ENCODE measurements at places on chromosomes 11 and 22.

- no peak for DNase-seq
Observed at GRCh38 chr11:57885298-57886050, 123.9 kb downstream of the CTNND1 start.

DNA sequence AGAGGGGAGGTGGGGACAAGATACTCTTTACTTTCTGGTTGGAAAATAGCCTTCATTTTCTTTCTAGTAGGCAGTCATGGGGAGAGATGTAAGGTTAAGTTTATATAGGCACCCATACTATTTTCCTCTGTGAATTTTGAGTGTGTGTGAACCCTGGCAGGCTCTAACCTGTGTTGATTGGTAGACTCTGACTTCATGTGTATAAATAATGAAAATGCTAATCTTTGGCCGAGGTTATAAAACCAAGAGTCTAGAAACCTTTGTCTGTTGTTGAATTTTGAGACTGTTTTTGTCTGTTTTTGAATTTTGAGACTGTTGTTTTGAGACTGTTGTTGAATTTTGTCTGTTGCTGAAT is 14.0 kb downstream of the TRIM44 start:
- no peak for DNase-seq

DNA sequence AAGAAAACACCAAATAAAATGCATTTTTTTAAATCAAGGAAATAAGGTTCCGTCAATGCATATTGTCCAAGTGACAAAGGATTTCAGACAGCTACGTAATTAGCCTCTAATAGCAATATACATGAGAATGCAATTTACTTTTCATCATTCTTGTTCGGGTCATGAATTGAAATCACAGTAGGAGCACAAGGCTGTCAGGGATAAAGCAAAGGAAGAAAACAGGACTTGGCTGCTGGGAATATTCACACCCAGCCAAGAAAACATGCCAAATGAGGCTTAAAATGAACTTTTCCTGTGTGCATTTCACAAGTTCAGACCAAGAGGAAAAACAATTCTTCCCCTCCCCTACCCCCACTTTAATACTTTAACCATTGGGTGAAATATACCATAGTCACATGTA is 188.6 kb downstream of the CWF19L2 start:
- no peak for DNase-seq

DNA sequence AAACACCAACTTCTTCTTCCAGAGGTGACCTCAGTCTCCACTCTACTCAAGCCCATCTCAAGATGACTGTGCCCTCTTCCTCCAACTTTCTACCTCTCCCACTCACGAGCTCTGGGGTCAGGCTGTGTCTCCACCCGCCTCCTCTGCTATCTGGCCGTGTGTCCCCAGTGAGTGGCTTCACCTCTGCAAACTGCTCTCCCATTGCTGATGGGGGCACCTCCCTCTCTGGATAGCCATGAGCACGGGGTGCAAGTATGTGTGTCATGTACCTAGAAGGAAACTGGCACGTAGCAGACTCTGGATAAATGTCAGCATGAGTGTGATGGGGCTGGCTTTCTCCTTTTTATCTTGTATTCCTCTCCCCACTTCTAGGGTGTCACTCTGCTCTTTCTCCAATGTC is 18.3 kb upstream of the RAC2 start:
- no peak for DNase-seq

- DNase-seq = no peak
Observed at GRCh38 chr22:39089928-39090327, 7.1 kb upstream of the APOBEC3H start.

DNA sequence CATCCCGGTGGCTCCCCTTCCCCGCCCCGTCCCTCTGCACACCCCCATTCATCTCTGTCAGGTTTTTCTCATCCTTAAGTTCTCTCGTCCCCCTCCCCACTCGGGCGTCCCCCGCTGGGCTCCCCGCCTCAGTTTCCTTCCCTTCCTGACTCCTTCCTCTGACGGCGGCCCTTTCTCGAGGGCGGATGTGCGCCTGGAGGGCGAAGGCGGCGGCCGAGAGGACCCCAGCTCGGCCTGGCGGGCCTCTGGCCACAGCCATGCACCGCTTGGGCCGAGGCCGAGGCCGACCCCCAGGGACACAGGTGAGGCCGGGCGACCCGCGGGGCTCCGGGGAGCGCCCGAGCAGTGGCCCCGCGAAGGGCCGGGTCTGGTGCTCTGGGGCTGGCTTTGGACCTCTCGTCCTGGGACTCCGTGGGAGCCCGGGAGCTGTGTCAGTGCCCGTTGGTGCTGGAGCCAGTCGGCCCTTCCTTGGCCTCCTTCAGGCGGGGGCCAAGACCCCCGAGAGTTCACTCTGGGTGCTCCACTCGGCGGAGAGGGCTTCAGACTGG is 2.9 kb downstream of the PHLDB1 start:
- DNase-seq = no peak

GRCh38 chr11:83909579-83910534 is 623.7 kb upstream of the CCDC90B start:
- no peak for DNase-seq

DNA sequence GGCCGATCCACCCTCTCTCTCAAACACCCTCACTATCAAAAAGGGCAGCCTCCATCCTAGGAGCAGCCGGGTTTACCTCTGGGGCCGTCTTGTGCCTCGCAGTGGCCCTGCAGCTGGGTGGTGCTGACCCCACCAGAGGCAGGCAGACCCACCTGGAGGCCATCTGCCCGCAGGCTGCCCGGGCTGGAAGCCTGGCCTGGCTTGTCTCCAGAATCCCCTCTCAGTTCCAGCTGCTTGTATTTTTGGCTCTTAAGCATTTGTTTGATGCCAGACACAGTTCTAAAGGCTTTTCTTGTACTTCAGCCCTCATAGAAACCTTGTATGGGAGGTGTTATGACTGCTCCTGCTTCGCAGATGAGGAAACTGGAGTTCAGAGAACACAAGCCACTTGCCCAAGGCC is 4.2 kb upstream of the NFAM1 start:
- DNase-seq = no peak

- DNase-seq = no peak
Observed at GRCh38 chr22:24695561-24696511, 78.7 kb downstream of the PIWIL3 start.

DNA sequence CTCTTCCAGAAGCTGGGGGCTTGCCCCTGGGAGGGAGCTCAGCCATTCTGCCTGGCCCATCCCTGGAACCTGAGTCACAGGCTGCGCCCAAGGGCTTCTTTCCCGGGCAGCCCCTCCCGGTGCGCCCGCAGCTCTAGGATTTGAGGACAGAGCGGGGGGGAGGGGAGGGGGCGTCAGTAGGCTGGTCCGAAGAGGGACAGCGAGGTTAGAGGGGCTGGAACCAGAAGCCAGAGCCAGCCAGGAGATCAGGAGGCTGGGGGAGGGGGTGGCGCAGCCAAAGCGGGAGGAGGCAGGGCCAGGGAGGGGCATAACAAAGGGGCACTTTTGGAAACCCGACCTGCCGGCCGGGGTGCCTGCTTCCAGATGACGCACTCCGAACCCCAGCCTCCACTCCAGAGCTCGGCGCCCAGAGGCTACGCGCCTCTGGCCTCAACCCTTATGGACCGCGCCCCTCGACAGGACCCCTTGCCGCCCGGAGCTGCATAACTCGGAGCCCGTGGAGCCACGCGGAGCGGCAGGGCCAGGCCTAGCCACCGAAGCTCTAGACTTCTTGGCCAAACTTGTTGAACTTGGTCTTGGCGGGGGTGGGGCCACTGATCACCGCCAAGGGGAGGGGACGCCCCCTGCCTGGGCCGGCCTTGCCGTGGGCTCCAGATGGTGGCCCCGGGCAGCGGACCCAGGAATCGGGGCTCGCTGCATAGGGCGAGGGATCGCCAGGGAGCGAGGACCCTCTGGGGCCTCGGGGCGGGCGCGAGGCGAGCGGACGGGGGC is 744 bp downstream of the PACSIN3 start:
- DNase-seq = peak; percentile 53

GRCh38 chr11:83827520-83827919 is 541.4 kb upstream of the CCDC90B start:
- no peak for DNase-seq

DNA sequence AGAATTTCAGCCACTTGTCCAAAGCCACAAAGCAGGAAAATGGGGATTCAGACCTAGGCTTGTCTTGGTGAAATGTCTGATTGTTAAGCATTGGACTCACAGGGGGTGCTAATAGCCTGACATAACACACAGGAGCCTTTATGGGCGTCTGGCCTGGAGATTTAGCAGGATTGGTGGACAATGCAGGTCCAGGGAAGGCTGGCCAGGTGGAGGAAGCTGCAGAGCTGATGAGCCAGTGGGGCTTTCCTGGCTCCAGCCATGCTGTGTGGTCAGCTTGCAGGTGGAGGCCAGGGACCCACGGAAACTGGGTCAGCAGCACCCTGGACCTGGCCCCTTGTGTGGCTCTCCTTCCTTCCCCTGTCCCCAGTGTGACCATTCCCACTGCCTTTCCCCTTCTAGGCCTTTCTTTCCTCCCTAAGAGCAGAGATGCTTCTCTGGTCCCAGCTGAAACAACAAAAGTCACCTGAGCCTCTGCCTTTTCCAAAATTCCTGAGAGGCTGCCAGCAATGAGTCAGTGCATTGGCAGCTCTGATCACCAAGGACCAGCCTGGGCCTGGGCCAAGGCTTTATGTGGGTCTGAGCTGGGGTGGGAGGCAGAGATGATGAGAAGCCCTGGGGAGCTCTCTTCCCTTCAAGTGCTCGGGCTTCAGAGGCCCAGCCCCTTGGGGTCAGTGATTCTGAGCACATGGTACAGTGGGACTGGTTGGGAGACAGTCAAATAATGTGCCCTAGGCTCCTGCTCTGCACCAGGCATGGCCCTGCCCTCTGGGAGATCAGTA is 85.2 kb downstream of the CCDC81 start:
- DNase-seq = no peak

DNA sequence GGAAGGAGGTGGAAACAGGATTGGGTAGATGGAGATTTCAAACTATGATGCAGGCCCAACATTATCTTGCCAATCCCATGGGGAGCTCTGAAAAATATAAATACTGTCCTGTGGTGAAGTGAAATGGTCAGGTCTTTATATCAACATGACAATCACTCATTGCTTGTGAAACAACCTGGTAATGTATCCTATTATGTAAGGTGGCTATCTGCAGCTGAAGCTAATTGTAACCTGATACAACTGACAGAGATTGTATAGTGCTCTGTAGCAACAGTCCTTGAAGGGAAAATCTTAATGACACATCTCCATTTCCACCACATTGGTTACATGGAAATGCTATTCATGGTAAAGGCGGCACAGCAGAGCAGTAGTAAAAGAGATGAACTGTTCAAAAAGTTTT is 20.7 kb upstream of the CHORDC1 start:
- peak; percentile 75 for DNase-seq

DNA sequence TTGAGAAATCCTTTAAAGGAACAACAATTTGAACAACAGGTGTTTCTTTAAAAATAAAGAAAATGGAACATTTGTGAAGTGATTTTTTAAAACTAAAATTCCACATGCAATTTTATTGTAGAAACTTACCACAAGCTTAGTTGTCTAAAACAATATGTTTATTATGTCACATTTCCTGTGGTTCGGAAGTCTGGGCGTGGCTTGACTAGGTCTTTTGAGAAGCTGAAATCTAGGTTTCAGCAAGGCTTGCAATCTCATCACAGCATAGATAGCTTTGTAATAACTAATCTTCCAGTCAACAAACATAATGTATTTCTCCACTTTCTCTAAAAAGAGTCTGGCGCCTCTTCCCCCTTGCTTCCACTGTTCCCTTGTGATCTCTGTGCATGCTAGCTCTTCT is 27.0 kb downstream of the MS4A6A start:
- no peak for DNase-seq

GRCh38 chr11:69938206-69938605 is 119.0 kb upstream of the FGF3 start:
- DNase-seq = no peak

- DNase-seq = no peak
Observed at GRCh38 chr22:28442711-28443525, 236.7 kb downstream of the TTC28 start.

GRCh38 chr11:126417091-126417862 is 61.8 kb downstream of the ST3GAL4 start:
- no peak for DNase-seq

DNA sequence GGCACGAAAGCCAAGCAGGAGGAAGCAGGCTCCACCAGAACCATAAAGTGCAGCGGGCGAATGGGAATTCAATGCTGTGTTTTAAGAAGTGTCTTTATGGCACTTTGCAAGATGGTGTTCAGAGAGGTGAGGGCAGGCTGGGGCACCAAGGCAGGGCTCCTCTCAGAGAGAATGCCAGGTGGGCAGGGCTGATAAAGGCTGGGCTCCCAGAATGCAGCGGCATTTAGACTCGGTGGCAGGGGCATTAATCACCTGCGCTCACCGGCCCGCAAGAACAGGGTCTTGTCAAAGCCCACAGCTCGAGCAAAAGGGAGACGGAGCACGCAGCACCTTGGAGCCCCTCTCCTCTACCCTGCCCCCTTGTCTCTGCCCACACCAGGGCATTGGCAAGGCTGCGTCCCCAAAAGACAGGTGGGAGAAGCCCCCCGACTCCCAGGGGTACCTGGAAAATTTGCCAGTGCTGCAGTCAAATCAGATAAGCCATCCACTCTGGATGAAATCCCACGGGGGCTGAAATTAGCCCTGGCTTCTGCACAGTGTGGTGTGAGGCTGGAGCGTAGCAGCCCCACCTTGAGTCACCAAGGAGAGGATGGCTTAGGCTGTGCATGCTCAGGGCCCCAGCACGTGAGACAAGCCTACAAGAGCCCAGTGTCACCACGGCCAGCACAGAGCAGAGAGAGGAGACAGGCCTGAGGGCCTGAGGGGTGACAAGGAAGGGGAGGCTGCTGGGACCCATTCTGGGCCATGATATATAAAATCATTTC is 8.1 kb downstream of the MACROD1 start:
- peak; percentile 59 for DNase-seq

- DNase-seq = no peak
Observed at GRCh38 chr11:116931206-116931953, 94.0 kb upstream of the APOA1 start.

- DNase-seq = no peak
Observed at GRCh38 chr22:40462195-40462984, 92.0 kb downstream of the SGSM3 start.

DNA sequence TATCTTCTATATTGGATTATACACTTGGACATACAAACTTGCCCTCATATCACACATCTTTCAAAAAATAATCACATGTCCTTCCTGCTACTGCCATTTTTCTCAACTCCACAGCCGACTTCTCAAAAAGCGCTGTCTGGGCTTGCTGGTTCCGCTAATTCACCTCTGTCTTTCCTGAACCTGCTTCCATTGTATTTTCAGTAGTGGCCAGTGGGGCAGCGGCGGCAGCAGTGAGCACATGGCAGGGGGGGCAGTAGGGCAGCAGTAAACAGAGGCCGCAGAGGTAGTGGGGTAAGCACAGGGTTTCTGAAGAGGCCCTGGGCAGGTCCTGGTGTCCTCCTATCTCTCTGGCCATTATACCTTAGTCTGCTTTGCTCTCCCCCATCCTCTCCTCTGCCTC is 126.3 kb downstream of the RRAS2 start:
- DNase-seq = no peak

GRCh38 chr22:37640591-37641560 is 1.4 kb downstream of the SH3BP1 start:
- no peak for DNase-seq

GRCh38 chr11:1831338-1832210 is 3.2 kb upstream of the SYT8 start:
- no peak for DNase-seq

- DNase-seq = no peak
Observed at GRCh38 chr11:76239483-76240160, 33.3 kb upstream of the WNT11 start.
